ENCODE measurements at places on chromosomes 11 and 22. TPM values are rescaled to one million over a fixed set of nuclear protein-coding genes. Genes with fewer than 3 reads are reported as not detected.
A peak's percentile ranks its signal among the peaks of the same experiment; 100 is the strongest.

Gene OR52E8
- not detected for total RNA-seq

Gene IGSF9B
- total RNA-seq: 0.32 TPM

Gene NAALADL1
- total RNA-seq: 0.76 TPM

DNA sequence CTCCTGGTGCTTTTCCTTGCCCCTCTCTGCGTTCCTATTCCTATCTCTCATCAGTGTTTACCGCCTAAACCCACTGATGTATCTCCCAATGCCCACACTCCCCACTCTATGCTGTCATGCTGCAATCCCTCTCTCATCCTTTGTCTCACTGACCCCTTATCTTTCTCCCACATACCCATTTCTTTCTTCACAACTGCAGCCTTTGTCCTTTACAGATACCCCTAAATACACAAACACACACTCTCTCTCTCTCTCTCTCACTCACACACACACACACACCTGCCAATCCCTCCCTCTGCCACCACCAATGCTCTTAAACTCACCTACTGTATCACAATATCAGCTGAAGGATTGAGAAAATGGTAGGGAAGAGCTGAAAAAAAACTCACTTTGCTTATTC, 5.3 kb upstream of the OR52B2 start:
- no peak for DNase-seq

DNA sequence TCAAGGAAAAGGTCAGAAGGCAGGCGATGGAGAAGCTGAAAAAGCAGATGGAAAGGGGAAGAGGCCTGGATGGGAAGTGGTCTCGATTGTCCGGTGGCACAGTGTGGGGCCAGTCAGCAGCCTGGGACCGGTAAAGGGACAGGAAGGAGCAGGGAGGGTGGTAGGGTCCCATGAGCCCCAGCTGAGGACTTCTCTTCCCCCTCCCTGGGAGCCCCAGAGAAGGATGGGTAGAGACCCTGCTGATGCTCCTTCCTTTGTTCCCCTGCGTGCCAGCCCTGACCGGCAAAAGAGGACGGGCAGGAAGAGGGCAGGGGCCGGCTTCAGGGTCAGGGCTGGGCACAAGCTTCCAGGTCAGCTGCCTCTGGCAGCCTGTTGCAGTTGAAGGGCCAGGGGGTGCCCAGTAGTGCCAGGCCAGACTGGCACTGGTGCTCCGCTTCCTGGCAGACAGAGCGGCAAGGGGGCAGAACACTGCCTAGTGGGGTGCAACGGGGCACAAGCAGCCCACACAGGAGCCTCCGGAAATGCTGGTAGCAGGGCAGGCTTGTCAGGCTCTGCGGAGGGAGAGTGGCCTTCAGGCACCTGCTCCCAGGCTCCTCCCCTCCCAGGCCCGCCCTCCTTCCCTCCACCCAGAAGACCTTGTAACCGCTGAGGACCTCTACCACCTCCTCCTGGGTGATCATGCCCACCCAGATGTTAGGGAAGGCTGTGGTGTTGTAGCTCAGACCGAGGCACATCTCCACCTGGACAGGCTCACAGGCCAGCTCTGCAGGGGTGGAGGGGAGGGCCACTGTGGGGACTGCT, 739 bp upstream of the C1QTNF5 start:
- DNase-seq: no peak

DNA sequence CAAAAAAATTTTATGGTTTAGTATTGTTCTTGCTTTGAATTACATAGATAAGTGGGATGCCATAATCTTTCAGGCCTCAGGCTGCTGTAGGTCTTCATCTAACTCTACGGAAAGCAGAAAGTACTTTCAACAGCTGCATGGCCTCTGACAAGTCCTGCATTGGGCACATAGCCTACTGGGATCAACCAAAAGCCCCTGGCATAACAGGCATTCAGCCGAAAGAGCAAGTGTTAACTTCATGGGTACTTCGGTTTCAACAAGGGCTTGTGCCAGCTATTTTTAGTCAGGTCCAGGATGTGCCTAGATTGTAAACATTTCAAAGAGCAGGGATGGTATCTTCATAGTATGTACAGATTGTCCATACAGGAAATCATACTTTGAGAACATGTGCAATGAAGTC, 3.1 kb downstream of the SLN start:
- no peak for DNase-seq

Gene APOL6
- total RNA-seq: 19.6 TPM

DNA sequence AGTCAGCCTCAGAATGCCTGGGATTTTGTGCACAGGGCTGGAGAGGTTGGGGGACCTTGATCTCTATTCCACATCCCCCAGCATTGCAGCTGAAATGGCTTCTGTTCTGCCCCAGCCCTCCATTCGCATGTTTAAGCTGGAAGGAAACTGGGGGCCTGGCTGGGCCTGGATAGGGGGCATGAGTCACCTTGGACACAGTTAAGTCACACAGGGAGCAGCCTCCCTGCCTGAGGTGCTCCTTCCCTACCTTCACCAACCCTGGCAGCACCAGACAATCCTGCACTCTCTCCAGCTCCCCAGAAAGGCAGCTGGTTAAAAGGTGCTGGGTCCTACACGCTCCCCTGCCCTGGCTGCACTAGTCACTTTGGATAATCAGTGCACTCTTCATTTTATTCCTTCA, 763 bp downstream of the SMIM45 start:
- no peak for DNase-seq

Gene CNGA4
- total RNA-seq: 0.17 TPM

DNA sequence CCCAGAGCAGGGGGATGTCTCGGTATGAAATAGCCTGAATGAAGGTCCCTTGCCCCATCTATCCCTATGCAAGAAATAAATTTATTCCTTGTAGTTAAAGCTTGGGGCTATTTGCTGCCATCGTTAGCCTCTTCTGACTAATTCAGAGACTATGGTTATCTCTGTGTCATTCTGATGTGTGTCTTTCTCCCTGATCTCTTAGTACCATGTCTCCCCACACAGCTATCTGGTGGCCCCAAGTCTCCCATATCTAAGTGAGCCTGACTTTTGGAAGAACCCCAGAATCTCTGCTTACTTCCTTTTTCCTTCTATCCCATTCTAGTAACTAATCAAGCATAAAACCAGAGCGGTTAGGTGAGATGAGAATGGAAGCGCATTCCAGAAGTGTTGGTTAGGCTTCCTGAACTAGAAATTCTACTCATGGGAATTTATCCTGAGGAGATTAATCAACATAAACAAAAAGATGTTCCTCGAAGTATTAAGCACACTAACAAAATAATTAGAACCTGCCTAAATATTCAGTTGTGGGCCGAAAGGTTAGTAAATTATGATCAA, 71.4 kb upstream of the BMAL1 start:
- DNase-seq: no peak

- no peak for DNase-seq
These were observed 24.9 kb downstream of the SCUBE2 start for GRCh38 chr11:9066433-9066925.

Gene UBQLNL
- 0.53 TPM for total RNA-seq

GRCh38 chr11:16979703-16980622, 34.3 kb downstream of the PLEKHA7 start:
- DNase-seq: no peak

- no peak for DNase-seq
These were observed 120.3 kb downstream of the NAV2 start for GRCh38 chr11:19832901-19833300.

Gene C11orf16
- total RNA-seq: not detected

Gene PLEKHB1
- total RNA-seq: 8.9 TPM

Gene KDM4E
- total RNA-seq: not detected

Gene OR8G1
- total RNA-seq: not detected

DNA sequence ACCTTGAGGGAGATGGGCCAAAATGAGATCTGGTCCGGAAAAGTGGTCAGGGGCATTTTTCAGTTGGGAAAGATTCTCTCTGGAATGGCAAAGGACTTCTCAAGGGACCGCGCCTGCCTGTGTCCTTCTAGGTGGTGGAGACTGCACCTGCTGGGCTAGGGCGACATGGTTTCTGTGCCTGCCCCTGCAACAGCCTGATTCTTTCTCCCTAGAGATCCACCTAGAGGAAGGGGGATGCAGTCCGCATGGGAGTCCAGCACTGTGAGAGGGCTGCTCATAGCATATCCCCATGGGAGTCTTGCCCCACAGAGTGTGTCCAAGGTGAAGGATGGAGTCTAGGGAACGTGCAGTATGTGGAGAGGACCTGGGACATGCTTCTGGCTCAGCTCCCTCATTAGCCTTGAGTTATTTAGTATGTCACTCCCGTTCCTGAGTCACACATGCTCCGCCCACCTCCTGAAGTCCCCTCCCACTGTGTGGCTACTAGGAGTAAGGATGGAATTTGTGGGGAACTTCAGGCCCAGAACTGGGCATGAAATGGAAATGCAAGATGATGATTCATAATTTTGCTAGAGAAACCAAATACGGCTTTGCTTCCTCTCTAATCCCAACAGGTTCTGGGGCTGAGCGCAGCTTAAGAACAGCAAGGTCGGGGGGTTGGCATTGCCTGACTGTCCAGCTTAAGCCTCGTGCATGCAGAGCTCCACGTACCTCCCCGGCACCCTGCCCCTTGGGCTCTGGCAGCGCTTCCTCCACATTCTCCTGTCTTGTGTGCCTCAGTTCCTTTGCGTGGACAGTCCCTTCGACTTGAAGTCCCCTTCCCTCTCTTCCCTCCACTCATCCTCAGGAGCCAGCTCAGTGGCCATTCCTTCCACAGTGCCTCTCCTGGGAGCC, 35.0 kb downstream of the GRIK4 start:
- peak; percentile 74 for DNase-seq

Gene SLC22A6
- not detected for total RNA-seq

DNA sequence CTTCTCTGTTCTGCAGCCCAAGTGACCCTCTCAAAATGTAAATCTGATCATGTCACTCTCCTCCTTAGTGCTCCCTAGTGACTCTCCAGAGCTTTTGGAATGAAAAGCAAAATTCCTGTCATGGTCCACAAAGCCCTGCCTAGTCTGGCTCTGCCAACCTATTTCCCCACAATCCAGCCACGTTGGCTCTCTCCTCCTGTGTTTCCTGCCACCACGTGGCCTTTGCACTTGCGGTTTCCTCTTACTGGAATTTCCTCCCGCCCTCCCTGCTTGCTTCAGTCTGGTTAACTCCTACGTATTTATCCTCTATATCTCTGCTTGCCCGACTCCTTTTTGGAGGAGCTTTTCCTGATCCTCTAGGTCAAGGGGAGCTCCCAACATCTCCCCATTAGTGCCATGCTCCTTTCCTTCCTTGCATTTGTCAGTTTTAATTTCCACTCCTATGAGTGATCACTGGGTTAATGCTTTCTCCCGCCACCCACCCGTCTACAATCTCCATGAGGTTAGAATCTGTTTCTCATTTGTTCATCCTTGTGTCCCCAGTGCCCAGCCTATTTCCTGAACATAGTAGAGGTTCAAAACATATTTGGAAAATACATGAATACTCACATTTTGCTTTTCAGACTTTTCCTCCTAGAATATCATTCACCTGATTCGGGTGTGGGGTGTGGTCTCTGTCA, 11.5 kb downstream of the NNMT start:
- DNase-seq: peak; percentile 17

Gene SPECC1L
- 28.3 TPM for total RNA-seq

- DNase-seq: peak; percentile 67
These were observed 1.0 kb upstream of the ATG2A start for GRCh38 chr11:64918017-64918416.

DNA sequence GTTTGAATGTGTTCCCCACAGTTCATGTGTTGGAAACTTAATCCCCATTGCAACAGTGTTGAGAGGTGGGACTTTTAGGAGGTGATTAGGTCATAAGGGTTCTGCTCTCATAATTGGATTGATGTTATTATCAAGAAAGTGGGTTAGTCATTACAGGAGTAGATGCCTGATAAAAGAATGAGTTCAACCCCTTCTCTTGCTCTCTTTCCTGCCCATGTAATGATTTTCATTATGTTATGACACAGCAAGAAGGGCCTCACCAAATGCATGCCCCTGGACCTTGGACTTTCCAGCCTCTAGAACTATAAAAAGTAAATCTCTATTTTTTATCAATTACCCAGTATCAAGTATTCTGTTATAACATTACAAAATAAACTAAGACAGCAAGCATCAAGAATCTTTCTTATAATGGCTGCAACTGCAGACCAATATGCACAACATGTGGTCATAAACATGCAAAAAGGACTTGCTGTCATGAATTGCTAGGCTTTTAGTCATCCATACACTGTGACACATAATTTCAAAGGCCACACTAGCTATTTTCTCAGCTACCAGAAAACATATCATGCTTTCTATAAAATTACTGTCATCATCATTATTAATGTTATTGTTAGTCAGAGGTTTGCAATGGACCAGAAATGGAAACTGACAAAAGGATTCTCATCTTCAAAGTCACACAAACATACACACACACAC, 99.9 kb upstream of the GUCY1A2 start:
- DNase-seq: no peak

GRCh38 chr11:74010306-74011300, 1.7 kb upstream of the UCP3 start:
- no peak for DNase-seq

GRCh38 chr22:36928786-36929535, 15.5 kb downstream of the CSF2RB start:
- DNase-seq: no peak

GRCh38 chr11:10892250-10892649, 34.4 kb upstream of the ZBED5 start:
- DNase-seq: no peak

DNA sequence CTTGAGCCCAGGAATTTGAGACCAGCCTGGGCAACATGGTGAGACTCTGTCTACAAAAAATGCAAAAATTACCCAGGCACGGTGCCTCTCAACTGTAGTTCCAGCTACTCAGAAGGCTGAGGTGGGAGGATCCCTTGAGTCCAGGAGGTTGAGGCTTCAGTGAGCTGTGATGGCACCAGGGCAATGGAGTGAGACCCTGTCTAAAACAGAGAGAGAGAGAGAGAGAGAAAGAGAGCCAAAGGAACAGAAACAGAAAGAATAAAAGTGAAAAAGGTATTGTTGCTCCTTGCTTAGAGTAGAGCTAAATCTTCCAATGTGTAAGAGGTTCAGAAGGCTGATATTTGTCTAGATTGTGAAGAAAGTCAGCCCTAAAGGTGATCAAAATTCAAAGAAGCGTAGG, 8.9 kb upstream of the ETS1 start:
- no peak for DNase-seq

Gene FANCF
- 16.4 TPM for total RNA-seq

Data from hepatocyte (in vitro differentiated cells).